ENCODE measurements at places on chromosomes 4 and X.

GRCh38 chr4:184423003-184423686, 51.2 kb downstream of the IRF2 start:
- peak; percentile 56 for DNase-seq

- peak; percentile 72 for DNase-seq
These were observed 122.6 kb downstream of the SHISA3 start for GRCh38 chr4:42519803-42520417.

GRCh38 chr4:76302826-76303438, 3.6 kb upstream of the STBD1 start:
- DNase-seq: no peak

DNA sequence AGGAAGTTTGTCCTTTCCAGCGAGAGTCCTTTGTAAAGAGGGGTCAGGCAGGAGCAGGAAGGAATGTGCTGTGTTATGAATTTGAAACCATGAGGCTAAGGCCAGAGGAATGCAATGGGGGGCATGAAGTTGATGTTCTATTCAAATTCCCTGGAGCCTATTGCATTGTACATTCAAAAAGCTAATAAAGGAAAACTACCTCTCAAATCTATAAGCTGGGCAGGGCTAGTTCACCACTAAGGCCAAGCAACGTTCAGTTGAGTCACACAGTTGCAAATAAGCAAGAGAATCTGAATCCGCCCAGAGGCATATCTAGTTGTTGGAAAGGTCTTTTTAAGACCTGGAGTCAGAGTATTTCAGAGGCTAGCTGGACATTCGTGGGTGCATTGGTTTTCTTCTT, 148.3 kb downstream of the DCTD start:
- DNase-seq: no peak

- no peak for DNase-seq
These were observed 72.6 kb upstream of the TRIM2 start for GRCh38 chr4:153131596-153131995.

DNA sequence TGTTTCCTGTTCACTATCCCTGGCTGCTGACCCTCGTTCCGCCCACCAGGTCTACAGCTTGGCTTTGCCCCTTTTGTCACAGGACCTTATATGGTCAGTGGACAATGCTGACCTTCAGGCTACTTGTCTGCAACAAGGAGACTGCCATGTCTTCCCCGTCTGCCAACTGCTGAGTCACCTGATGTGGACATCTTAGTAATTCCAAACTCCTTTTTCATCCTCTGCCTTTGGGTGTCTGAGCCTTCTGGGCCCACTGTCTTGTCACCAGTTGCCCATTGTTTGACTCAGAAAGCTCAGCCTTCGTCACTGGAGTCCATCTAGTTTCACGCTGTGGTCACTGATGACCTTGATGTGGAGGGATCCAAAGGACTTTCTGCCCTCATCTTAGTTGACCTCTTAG, 30.2 kb downstream of the GPRIN3 start:
- DNase-seq: no peak

- DNase-seq: no peak
These were observed 7.3 kb downstream of the INPP4B start for GRCh38 chr4:142838778-142839177.

GRCh38 chr4:99300934-99301333, 10.1 kb upstream of the ADH1A start:
- DNase-seq: no peak

DNA sequence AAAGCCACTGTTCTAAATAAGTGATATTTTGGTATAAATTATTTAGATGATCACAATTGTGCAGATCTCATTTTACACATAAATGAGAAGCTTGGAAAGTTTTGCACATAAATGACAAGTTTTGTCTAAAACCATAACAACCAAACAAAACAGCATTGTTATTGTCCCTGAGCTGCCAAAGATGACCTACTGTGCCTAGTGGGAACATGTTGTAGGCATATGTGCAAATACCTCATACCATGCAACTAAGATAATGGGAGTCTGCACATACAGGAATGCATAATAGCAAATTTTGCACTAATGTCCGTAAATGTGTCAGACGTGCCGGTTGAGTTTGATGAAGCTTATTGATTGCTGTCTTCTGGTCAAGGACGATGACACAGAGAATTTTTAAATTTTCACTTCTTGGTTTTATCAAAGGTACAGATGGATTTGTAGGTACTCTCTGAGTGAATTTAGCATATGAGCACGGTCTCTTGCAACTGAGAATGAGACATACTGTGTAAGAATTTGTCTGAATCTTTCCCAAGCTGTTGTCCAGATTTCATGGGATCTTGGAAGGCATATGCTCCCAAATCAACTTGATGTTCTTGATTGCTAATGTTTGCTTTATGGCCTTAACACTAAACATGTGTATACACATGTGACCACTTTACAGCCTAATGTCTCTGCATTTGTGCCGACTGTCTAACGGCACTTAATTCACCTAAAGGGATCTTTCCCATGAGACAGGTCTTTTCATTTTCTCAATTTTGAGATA, 1133.5 kb downstream of the FAT4 start:
- DNase-seq: no peak

DNA sequence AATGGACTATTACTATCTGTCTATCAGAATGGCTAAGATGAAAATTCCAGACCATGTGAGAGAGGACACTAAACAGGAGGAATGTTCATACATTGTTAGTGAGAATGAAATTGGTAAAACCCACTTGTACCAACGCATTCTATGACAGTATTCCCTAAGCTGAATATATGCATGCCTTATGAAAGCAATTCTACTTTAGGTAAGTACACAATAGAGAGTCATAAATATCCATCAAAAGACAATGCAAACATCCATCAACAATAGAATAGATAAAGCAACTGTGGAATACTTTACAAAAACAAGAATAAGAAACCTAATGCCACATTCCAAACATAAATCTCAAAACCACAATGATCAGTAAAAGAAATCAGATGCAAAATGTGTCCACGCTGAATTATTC, 529.3 kb downstream of the ANKRD50 start:
- no peak for DNase-seq

- DNase-seq: no peak
These were observed 253.8 kb downstream of the PCDH7 start for GRCh38 chr4:30973993-30974392.

GRCh38 chr4:7004331-7004730, 38.8 kb upstream of the TADA2B start:
- DNase-seq: no peak

GRCh38 chr4:166421556-166422156, 548.6 kb downstream of the TLL1 start:
- no peak for DNase-seq

DNA sequence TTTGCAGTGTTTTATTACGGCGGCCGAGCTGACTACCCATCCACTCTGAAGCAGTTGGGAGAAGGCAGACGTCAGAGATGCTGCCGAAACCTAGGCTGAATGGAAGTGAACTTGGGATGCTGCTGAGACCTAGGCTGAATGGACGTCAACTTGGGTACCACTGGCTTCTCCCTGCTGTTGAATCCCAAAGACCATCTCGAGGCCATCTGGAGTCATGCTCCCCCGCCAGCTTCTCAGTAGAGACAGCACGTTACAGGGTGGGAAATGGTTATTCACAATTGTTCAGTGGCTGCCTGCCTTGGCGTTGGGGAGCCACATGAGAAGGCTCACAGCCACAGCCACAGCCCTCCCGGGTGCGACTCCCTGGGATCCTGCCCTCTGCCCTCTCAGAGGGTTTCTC, 40.9 kb downstream of the P2RY8 start:
- no peak for DNase-seq

- DNase-seq: peak; percentile 2
These were observed 313.2 kb downstream of the ANTXR2 start for GRCh38 chr4:79759793-79760192.

DNA sequence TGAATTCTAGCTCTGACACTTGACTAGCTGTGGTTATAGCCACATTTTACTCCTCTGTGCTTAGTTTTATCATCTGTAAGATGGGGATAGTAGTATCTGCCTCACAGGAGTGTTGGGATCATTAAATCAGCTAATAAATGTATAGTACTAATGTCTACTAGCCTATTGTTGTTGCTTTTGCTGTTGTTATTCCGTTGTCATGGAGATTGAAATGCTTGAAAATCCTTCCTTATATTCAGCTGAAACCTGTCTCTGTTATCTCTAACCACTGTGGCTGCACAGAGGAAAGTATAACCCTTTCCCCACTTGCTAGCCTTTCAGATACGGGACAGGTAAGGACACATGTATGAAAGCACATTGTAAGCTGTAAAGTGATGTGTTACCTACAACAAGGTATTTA, 33.9 kb downstream of the CLCN5 start:
- DNase-seq: no peak

GRCh38 chrX:149151805-149152757, 353.0 kb downstream of the IDS start:
- DNase-seq: peak; percentile 40

- DNase-seq: no peak
These were observed 187.3 kb upstream of the RASGEF1B start for GRCh38 chr4:81659051-81659450.

- DNase-seq: no peak
These were observed 64.7 kb downstream of the CLNK start for GRCh38 chr4:10619855-10620254.

- no peak for DNase-seq
These were observed 155.8 kb upstream of the RAI2 start for GRCh38 chrX:18016941-18017340.

DNA sequence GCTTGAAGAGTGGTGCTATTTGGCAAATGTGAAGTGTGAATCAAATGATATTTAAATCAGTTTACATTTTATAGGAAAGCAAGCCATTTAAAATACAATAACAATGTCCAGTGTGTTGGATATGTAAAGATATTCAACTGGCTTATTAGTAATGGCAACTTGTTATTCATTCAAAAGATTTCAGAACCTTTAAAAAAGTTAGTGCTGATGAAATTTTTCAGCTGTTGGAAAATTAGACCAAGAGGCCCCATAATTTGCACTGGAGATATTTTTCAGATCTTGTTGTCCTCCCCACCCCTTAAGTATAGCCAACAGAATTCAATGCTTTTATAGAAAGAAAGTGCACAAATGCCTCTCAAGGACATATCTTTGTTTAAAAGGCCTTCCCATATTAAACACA, 54.6 kb downstream of the UNC5C start:
- no peak for DNase-seq

GRCh38 chrX:6810776-6811175, 275.9 kb upstream of the VCX3A start:
- DNase-seq: no peak

DNA sequence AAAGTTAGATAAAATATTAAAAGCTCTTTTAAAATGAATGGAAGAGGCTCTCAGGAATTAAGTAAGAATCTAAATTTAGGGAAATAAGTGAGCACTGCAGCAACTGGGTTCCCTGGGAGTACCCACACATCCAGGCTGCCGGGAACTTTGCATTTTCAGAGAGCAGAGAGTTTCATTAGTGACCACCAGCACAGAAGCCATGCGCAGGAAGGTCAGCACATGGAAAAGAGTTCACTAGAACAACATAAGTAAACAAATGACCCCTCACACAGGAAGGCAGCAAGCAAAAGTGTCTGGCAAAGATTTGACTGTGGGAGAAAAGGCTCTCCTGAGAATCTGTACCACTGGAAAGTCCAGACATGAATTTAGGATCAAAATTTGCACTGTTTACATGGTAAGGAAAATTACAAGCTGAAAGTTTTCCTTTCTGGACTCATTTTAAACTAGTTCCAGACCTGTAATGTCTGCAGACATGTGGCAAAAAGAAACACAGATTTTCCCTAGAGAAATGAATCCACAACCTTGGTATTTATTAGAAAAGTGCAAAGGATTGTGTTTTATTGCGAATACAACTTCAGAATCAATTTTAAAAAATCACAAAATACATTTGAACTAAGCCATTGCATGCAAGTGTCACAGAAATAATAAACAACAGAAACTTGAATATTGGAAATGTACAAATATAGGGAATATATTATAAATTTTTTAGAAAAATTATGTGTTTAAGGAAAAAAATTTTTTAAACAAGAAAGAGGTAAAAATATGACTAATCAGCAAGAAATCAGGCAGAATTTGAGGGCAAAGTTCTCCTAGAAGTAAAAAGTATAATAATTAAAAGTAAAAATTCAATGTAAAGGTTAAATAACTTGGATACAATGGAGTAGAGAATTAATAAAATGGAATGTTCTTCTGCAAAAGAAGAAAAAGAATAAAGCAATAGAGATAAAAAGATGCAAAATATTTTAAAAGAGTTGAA, 18.4 kb upstream of the MYOZ2 start:
- DNase-seq: no peak

DNA sequence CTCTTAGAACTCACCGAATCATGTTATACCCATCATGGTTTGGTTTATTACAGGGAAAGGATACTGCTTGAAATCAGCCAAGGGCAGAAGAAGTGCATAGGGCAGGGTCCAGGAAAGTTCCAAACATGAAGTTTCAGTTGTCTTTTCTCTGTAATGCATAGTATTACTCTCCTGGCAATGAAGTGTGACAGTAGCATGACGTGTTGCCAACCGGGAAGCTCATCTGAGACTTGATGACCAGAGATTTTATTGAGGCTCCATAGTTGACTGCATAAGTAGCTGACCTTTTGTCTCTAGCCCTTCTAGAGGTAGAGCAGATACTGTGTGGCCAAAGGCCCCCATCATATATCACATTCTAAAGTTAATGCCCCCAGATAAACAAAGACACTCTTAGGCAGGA, 72.1 kb downstream of the BEND4 start:
- no peak for DNase-seq

DNA sequence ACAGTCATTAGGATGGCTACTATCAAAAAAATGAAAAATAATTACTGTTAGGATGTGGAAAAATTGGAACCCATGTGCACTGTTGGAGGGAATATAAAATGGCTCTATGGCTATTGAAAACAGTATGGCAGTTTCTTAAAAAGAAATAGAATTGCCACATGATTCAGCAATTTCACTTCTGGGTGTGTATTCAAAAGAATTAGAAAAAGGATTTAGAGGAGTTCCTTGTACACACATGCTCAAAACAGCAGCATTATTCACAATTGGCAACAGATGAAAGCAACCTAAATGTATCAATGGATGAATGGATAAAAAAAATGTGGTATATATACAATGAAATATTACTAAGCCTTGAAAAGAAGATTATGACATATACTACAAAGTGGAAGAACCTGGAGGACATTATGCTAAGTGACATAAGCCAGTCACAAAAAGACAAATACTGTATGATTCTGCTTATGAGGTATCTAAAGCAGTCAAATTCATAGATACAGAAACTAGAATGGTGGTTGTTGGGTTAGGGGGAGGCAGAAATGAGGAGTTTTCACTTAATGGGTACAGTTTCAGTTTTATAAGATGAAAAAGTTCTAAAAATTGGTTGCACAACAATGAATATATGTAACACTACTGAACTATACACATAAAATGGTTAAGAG, 123.2 kb downstream of the ELOVL6 start:
- DNase-seq: peak; percentile 20

DNA sequence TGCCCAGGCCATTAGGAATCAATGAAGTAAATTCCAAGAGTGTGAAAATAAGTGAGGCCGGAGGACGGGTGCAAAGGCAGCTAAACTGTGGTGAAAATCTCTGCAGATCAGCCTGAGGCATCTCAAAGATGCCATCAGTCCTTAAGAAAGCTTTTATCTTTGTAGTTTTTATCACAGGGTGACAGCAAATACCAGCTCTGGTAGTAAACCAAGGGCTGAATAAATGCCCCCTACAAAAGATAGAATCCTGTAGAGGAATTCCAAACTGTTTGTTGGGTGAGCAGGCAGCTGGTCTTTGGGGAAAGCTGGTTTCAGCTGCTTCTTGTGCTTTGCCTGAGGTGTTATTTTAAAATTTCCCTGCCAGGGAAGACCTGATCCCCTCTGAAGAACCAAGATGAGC, 21.6 kb upstream of the RBM47 start:
- no peak for DNase-seq

GRCh38 chrX:1602299-1602698, 10.9 kb downstream of the AKAP17A start:
- DNase-seq: no peak

Data from GM12865 (cell line).